Astrocyte (in vitro differentiated cells and primary cell): ENCODE measurements at places on chromosomes 12 and 14.

GRCh38 chr14:22802860-22803686 lies 12.2 kb downstream of the SLC7A7 start:
- DNase-seq, result no peak

- DNase-seq, result no peak
Measured at GRCh38 chr12:26857465-26858176, 24.6 kb upstream of the ITPR2 start.

DNA sequence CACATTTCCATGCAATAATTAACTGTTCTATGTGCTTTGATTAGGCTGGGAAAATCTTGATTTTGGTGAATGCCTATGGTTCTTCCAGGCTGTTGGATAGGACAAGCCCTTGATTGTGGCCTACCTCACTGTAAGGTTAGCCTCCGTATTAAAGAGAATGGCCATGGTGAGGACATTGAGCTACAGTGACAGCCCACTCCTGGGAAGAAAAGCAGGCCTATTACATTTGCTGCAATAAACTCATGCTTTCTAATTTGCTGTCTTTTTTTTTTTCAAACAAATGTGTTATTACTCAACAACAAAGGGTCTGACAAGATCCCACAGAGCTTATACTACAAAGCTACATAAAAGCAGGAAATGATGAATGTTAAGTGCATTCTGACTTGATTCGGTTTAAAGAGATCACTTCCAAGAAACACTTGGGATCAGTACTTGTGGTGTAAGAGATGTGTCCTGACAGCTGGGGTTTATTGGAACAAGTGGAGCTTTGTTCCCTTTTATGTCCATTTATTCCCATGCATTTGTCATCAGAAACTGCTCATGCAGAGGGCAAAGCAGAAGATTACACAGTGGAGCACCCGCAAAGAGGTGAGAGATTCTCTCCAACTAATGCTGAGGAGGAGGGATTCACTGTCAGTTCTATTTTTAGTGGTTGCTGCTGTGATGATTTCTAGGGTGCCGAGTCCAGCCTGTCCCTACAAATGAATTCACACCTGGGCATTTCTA lies 29.1 kb upstream of the KCNK10 start:
- peak; percentile 22 for DNase-seq

- DNase-seq, result no peak
Measured at GRCh38 chr12:132586929-132587328, 23.5 kb downstream of the LRCOL1 start.

DNA sequence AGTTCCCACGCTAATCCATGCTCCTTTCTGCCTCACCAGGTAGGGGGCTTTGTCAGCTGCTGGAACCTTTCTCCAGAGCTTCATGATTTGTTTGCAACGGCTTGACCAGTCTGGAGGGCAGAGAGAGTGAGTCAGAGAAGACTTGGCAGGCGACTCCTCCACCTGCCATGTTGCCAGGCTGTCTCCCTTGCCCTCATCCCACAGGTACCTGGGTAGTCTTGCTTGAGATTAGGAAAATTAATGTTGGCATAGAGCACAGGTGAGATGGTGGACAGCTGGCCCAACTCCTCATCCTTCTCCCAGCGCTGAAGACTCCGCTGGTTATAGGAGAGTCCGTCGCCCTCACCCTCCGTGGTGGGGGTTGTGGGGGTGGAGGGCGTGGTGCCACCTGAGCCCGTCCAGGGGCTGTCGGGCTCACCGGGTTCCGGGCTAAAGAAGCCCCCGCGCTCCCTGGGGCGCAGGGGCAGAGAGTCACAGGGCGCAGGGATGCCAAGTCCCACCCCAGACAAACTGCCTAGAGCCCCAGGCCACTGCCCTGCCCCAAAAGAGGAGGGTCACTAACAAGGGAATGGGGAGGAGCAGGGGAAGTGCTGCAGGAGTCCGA lies 18.6 kb downstream of the KMT2D start:
- no peak for DNase-seq

DNA sequence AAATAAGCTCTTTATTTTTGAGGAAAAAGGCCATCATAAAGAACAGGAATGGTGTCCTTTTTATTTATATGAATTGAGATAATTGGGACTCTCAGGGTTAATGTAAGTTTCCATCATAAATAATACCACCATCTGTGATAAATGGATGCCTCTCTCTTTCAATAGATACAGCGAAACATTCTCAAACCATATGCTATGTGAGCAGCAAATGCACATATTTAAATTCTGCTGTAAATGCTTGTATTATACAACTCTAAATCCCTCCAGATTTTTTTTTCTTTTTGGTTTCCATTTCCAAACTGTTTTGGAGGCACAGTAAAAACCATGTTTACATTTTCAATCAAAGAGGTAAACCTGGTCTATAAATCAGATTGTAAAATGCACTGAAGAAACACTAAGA lies 132.3 kb downstream of the TMEM132C start:
- DNase-seq, result no peak

DNA sequence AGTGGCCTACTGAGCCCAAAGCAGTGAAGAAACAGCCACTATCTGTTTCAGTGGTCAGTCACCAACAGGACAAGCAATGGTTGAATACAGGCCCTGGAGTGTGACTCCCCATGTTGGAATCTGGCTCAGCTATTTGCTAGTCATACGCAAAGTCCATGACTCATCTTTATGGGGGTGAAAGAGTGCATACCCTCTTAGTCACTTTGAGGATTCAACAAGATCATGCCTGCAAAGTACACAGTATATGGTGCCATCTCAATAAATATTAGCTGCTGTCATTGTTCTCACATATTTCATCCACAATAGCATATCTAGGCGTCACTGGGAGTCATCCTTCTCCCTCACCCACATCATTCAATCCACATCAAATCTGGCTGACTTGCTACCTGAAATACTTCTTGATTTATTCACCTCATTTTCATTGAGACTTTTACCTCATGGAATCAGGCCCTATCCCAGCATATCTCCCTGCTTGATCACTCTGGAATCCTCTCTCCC lies 26.4 kb upstream of the STAB2 start:
- DNase-seq, result peak; percentile 98

GRCh38 chr14:97065305-97066067 lies 268.3 kb downstream of the VRK1 start:
- no peak for DNase-seq

DNA sequence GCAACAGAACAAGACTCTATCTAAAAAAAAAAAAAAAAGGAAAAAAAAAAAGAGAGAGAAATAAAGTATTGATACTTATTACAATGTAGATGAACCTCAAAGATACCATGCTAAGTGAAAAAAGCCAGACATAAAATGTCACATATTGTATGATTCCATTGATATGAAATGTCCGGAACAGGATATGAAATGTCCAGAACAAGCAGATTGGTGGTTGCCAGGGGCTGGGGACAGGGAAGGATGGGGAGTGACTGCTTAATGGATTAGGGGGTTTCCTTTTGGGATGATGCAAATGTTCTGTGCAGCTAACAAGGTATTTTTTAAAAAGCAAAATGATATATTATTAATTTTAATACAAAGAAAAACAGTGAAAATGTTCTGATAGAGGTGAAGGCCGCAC lies 5.0 kb downstream of the HVCN1 start:
- no peak for DNase-seq

- DNase-seq, result no peak
Measured at GRCh38 chr14:65331652-65332051, 80.9 kb upstream of the FUT8 start.

DNA sequence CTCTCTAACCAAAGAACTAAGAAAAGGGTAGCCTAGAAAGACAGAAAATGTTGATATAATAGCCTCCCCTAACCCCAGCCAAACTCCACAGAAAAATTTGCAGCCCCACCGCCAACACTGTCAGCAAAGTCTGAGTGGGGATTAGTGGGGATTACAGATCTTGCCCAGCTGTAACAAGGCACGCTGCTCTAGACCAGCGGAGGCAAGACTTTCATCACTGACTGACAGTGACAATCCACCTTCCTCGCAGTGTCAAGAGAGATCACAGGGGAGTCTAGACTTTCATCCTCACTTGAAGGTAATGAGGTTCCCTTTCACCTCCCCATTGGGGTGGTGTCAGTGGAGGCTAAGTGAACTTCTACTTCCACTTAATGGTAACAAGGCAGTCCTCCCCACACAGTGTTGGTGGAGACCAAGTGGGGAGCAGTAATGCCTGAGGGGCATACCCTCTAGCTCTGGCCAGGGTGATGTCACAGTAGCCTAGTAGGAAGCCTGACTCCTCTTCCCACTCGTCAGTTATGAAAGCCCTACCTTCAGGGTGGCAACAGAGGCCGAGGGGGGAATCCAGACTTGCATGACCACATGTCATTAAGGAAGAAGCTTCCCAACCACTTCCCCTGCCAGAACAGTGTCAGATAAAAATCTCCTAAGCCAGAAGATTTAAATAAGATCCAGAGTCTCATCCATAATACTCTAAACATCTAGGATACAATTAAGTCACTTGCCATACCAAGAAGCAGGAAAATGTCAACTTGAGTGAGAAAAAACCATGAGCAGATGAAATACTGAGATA lies 91.7 kb upstream of the RASSF8 start:
- DNase-seq, result no peak

GRCh38 chr12:5032821-5033220 lies 10.9 kb upstream of the KCNA5 start:
- no peak for DNase-seq

DNA sequence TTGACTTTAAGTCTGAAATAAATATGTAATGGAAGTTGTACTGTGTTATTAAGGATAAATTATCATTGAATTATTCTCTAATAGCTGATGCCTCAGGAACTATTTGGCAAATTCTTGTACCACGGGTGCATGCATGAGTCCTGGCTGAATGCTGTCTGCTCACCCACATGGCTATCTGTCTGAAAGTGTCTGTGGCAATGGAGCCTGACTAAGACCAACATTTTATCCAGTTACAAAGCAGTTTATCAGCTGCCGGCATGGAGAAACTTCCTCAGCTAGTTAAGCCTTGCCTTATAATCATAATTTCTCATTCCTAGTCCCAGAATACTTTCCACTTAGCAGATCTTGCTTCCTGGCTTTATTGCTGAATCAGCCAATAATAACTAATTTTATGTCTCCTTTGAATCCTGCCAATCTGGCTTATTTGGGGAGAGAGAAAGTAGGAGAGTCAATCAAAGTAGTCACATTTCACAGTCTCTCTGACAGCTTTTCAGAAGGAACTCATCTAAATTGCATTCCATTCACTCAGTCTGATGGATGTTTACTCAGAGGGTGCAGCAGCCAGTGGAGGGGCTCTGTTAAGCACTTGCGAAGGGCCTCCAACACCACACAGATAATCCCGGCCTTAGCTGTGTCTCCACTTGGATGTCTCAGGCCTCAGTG lies 280.6 kb upstream of the CLEC14A start:
- DNase-seq, result no peak

GRCh38 chr12:19757317-19757877 lies 318.1 kb downstream of the AEBP2 start:
- peak; percentile 52 for DNase-seq

DNA sequence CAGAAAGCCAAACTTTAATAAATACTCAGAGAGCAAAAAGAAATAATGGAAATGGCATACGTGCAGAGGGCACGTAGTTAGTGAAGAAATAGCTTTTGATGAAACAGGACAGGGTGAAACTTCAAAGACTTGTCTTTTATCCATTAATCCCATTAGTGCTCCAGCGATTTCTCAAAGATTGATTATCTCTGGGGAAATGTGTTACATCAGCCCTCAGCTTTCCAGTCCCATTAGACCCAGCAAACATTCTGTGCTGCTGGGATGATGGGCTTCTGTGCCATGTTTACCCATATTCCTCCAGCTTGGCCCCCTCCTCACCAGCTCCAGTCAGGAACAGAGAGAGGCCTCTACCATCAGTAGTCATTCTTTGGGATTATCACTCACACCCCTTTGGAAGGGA lies 113.1 kb downstream of the CACNA1C start:
- DNase-seq, result no peak

GRCh38 chr14:94816113-94816512 lies 46.2 kb upstream of the GSC start:
- DNase-seq, result no peak

- DNase-seq, result no peak
Measured at GRCh38 chr14:23106747-23107045, 1.9 kb upstream of the CIROP start.

DNA sequence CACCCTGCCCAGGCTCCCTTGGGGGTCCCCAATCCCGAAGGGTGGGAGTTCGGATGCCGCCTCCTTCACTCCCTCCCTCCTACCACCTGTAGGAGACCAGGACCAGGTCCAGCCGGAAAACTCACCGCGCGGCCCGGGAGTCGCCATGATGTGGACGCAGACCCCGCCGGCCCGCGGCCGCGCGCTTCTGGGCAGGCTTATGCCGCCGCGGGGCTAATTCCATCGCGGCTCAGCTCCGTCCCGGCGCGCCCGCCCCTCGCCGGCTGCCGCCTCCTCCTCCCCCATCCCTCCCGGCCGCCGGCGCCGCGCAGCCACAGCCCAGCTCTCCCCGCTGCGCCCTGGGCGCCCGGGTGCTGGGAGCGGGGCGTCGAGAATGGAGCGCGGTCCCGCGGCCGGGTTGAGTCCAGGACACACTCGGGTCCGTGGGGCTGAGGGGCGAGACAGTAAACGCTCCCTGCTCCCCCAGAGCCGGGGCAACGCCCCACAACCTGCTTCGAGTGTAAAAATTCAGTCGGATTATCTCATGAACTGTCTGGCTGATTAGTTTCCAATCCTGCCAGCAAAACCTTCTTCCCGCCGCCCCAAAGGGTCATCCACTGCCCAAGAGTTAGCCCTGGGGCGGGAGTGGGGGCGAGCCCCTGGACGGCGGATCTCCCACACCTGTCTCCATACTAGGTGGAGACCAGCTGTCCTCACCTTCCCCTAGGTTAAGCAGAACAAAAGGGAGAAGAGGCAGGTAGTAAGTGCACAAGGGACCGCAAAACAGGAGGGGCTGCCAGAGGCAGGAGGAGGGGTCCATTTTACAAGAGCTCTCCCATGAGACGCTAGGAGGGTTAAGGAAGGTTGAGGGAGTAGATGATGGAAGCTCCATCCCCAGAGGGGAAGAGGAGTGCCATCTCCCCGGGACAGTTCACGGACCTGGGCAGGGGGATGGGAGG lies at the start of gene ANO2:
Gene ANO2 (minus strand): TSS at position 189 of the 938 bp plus-strand sequence. CDS start 42 bp downstream, at position 147.
- no peak for DNase-seq

- no peak for DNase-seq
Measured at GRCh38 chr12:47408171-47408871, 297.5 kb downstream of the RPAP3 start.

- no peak for DNase-seq
Measured at GRCh38 chr12:65781681-65782269, 42.5 kb upstream of the HMGA2 start.

DNA sequence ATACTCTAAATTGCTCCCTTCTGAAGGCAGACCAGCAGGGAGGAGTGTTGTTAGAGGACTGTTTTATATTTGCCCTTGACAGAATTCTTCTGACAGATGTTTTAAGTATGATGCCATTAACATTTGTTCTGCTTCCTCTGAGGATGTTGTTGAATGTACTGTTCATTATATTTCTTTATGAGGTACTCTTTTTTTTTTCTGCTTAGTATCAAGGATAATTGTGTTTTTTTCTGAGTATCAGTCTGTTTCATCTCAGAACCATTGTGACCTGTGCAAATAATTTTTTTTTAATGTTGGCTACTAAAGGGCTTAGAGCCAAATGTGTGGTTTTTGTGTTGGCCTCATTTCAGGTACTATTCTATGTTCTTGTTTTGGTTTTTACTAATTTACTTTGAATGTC lies 10.6 kb downstream of the METAP2 start:
- DNase-seq, result no peak

- peak; percentile 27 for DNase-seq
Measured at GRCh38 chr12:50088577-50089335, 3.6 kb downstream of the SMARCD1 start.

- no peak for DNase-seq
Measured at GRCh38 chr12:121787063-121788025, 6.1 kb downstream of the RHOF start.

GRCh38 chr12:24947541-24948419 lies 1.1 kb downstream of the BCAT1 start:
- no peak for DNase-seq
